ENCODE measurements at places on chromosomes 2 and 18.

GRCh38 chr2:177098001-177098613 lies 114.5 kb upstream of the HNRNPA3 start:
- H3K4me3 ChIP-seq: no peak overlapping the region
- peaks cover 6% of the 10 kb centered on the region for H3K4me1 ChIP-seq
- H3K36me3 ChIP-seq: no peaks in the 10 kb centered on the region
- peaks cover 11% of the 10 kb centered on the region for H3K27me3 ChIP-seq
- DNase-seq: no peak

GRCh38 chr2:202335791-202336467 lies 40.2 kb upstream of the BMPR2 start:
- no peak overlapping the region for H3K4me3 ChIP-seq
- no peak for DNase-seq
- no peak overlapping the region for H3K27ac ChIP-seq
- H3K36me3 ChIP-seq: no peaks in the 10 kb centered on the region
- no peaks in the 10 kb centered on the region for H3K4me1 ChIP-seq
- no peaks in the 10 kb centered on the region for H3K27me3 ChIP-seq

DNA sequence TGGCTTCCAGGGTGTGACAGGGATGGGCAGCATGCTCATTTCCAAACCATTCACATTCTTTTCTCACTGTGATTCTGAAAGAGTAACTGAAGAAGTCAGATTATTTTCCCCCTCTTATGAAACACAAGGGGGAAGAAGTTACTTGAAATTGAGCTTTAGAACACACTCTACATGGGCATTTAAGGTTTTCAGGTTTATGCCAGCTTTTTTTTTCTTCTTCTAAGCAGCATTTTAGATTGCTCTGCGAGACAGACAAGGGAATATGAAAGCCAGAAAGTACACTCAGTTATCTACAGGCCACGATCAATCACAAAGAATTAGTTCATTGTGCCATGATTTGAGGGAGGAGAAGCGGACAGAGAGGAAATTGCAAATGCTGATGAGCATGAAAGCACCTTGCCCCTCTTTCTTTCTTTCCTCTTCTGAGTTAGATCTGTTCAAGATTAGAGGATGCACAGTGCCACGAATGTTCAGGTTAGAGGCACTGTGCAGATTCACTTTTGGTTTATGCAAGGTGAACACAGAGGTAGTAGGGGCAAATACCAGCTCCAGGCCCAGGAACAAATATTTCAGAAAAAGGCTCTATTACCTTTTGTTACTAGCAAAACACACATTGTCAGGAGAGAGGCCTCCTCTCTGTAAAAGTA lies 49.2 kb downstream of the CXCR4 start:
- peaks cover 49% of the 10 kb centered on the region for H3K4me1 ChIP-seq
- H3K27ac ChIP-seq: peak overlapping the region; percentile 81
- peak overlapping the region; percentile 33 for H3K4me3 ChIP-seq
- no peaks in the 10 kb centered on the region for H3K27me3 ChIP-seq
- no peak for DNase-seq

DNA sequence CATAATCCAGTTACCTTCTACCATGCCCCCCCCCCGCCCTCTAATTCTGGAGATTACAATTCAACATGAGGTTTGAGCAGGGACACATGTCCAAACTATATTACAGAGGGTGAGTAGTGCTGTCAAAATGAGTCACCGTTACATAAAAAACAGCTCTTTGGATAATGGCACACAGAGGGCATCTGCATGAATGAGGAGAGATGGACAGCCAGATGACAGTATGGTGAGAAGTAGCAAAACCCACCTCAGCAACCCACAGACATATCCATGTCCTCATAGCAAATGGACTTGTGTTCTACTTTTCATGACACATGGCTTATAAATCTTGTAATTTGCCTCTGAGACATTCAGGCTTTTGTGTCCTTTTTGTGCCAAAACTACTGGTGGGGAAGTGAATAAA lies 132.0 kb downstream of the EML6 start:
- H3K27me3 ChIP-seq: no peaks in the 10 kb centered on the region
- no peak overlapping the region for H3K4me3 ChIP-seq
- no peak overlapping the region for H3K27ac ChIP-seq
- H3K4me1 ChIP-seq: no peaks in the 10 kb centered on the region

DNA sequence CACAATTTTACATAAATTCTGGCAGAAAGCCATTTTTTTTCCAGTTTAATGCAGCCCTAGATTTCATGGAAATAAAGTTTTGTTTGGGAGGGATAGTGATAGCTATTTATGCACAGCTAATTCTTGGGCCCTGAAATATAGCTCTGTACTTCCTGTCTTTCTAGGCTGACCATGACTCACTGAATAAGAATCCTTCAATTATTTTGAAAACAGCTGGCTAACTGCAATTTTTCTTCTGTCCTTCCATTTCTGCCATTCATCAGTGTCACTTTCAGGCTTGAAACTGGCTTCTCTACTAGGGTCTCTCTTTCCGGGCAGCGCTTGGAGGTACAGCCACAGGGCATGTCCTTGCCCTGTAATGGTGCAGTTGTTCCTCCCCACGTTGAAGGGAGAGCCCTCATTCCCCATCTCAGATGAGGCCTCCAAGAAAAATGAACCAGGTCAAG lies 97.1 kb upstream of the TMEM178A start:
- no peaks in the 10 kb centered on the region for H3K4me1 ChIP-seq
- no peak overlapping the region for H3K27ac ChIP-seq
- no peak for DNase-seq
- H3K4me3 ChIP-seq: no peak overlapping the region
- peaks cover 11% of the 10 kb centered on the region for H3K36me3 ChIP-seq
